Suprapubic skin (tissue), 4 donors: ENCODE measurements at places on chromosomes 3 and 15.

DNA sequence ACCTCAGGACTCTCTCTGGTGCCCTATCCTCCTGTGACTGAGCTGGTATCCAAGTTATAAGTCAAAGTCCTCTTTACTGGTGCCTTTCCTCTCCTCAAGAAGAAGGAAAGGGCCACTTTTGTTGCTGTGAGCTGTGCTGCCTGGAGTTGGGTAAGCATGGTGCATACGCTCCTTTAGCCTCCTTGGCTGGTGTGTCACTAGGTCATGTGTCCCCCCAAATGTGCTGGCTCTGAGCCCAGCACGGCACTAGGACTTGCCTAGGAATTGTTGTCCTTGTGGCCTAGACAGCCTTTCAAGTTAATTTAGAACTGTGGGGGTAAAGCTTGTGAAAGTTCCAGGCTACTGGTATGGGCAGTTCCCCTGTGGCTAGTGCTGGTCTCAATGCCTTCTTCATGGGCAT, 113.8 kb downstream of the UBE2E2 start:
- H3K36me3 ChIP-seq, result no peaks in the 10 kb centered on the region
- no peak overlapping the region for H3K27ac ChIP-seq
- H3K4me1 ChIP-seq, result no peaks in the 10 kb centered on the region
- H3K27me3 ChIP-seq, result no peaks in the 10 kb centered on the region
- DNase-seq, result no peak
- no peak overlapping the region for H3K4me3 ChIP-seq

- peak overlapping the region; percentile 28 for H3K4me3 ChIP-seq
- no peaks in the 10 kb centered on the region for H3K36me3 ChIP-seq
- no peak for DNase-seq
- no peaks in the 10 kb centered on the region for H3K27me3 ChIP-seq
- H3K27ac ChIP-seq, result peak overlapping the region; percentile 89
- H3K4me1 ChIP-seq, result peaks cover 64% of the 10 kb centered on the region
Measured at GRCh38 chr15:90412356-90413194, 24.5 kb downstream of the IQGAP1 start.

DNA sequence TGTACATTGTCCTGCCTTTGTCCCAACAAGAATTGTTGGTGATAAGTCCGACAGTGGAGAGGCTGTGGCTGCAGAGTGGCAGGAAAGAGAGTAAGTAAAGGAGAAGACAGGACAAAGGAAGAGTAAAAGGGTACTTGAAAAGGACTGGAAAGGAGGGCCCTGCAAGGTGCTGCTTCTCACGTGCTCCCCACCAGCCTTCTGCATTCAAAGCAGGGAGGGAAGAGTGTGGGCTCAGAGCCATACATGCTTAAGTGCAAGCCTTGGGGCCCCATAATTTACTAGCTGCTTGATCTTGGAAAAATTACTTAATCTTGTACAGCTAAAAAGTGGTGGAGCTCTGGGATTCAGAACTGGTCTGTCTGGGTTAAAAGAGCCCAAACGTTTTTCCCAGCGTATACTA, 29.9 kb downstream of the MME start:
- H3K4me3 ChIP-seq, result no peak overlapping the region
- H3K27me3 ChIP-seq, result no peaks in the 10 kb centered on the region
- no peaks in the 10 kb centered on the region for H3K4me1 ChIP-seq
- H3K36me3 ChIP-seq, result no peaks in the 10 kb centered on the region

DNA sequence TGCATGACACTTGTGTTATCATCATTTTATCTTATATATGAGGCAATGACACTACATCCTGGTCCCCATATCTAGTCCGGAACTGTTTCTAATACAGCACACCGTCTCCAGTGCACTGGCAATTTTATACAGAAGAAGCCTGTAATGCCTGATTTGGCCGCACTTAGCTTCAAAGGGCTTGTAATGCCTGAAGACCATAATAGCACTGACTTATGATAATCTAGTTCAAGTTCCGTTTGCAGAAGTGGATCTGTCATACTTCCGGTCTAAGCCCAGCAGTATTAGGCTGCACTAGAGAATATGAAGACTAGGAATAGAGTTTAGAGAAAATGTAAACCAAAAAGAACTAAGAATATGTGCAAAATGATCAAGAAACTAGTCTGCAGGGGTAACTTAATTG, 1.3 kb downstream of the BNIP2 start:
- peak overlapping the region; percentile 100 for H3K27ac ChIP-seq
- H3K4me1 ChIP-seq, result peaks cover 52% of the 10 kb centered on the region
- DNase-seq, result no peak
- no peaks in the 10 kb centered on the region for H3K27me3 ChIP-seq
- peak overlapping the region; percentile 98 for H3K4me3 ChIP-seq

DNA sequence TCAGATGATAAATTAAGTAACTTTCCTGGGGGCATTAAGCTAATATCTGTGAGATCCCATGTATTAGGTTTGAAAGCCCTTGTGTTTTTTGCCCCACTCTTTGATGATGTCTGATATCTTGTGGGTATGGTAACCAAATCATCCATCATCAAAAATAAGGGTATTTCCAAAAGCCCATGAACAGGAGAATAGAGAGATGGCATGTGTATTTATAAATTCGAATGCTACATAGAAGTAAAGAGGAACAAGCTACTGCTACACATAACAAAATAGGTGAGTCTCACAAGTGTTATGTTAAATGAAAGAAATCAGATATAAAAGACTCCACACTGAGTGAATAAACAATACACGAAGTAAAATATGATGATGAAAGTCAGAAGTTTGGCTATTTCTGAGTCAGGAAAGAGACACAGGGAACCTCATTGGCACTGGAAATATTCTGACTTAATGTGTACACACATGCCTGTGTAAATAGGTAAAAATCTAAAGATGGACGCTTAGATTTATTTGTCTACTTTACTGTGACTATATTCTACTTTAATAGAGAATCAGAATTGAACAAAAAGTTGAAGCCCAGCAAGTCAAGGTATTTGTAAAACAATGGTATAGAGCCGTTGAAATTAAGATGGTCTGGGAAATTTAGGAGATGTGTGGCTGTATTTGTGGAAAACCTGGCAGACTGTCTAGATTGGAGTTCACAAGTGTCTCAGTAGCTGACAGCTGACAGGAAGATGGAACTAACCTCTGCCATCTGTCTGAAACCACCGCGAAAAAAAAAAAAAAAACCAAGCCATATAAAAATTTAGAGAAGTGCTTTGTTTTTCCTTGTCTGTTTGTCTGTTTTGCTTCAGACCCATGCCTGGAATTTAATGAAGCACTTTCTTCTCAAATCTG, 111.0 kb upstream of the TGFBR2 start:
- H3K4me3 ChIP-seq, result no peak overlapping the region
- H3K36me3 ChIP-seq, result no peaks in the 10 kb centered on the region
- H3K27me3 ChIP-seq, result no peaks in the 10 kb centered on the region
- no peak for DNase-seq
- peaks cover 36% of the 10 kb centered on the region for H3K4me1 ChIP-seq
- H3K27ac ChIP-seq, result peak overlapping the region; percentile 79

- H3K27me3 ChIP-seq, result no peaks in the 10 kb centered on the region
- H3K4me1 ChIP-seq, result peaks cover 38% of the 10 kb centered on the region
- H3K27ac ChIP-seq, result no peak overlapping the region
- H3K4me3 ChIP-seq, result no peak overlapping the region
- DNase-seq, result no peak
Measured at GRCh38 chr15:56759450-56759845, 26.1 kb upstream of the ZNF280D start.

DNA sequence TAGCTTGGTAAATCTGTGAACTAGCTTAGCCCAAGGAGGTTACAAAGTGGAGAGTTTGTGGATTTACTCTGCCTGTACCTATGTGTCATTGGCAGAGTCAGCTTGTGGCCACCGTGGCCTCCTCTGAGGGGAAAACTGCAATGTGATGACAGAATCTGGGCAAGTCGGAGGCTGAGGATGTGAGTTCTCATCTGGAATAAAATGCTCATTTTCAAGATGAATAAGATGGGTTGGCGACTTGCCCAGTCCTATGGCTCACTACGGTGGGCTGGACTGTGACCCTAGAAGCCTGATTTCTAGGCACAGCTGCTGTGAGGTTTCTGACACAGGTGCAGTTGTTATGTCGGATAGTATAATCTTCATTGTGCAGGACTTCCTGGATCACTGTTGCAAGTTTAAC, 83.7 kb downstream of the ETV5 start:
- H3K36me3 ChIP-seq, result no peaks in the 10 kb centered on the region
- no peaks in the 10 kb centered on the region for H3K27me3 ChIP-seq
- H3K4me1 ChIP-seq, result peaks cover 4% of the 10 kb centered on the region
- DNase-seq, result no peak
- no peak overlapping the region for H3K4me3 ChIP-seq
- no peak overlapping the region for H3K27ac ChIP-seq

DNA sequence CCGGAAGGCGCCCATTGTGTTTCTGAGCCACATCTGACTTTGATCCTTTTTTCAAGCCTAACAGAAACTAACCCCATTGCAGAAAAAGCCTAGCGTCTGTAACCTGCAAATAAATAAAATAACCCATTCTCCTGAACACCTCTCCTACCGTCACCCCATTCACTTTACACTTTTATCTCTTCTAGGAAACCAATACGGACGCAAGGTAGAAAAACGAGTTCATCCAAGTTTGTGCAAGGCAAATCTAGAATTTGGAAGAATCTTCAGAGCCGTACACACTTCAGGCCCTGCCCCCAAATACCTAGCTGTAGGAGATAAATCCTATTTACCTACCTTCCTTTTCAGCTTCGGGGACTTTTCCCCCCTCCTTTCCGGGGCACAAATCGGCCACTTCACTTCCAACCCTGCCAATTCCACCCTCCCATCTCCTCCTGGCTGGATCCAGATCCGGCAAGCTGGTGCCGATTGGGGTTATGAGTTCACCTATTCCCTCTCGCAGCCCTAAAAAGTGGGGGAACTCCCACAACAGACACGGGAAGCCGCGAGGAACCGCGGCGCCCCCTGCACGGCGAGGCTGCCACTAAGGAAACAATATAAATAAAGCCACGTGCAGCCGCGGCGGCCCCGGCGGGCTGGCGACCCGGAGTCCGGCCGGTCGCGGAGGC, 987 bp downstream of the PRTG start:
- H3K36me3 ChIP-seq, result no peaks in the 10 kb centered on the region
- H3K4me3 ChIP-seq, result peak overlapping the region; percentile 64
- peaks cover 56% of the 10 kb centered on the region for H3K27me3 ChIP-seq
- peaks cover 25% of the 10 kb centered on the region for H3K4me1 ChIP-seq
- no peak for DNase-seq
- no peak overlapping the region for H3K27ac ChIP-seq
